ENCODE measurements at places on chromosomes 6 and 20.

DNA sequence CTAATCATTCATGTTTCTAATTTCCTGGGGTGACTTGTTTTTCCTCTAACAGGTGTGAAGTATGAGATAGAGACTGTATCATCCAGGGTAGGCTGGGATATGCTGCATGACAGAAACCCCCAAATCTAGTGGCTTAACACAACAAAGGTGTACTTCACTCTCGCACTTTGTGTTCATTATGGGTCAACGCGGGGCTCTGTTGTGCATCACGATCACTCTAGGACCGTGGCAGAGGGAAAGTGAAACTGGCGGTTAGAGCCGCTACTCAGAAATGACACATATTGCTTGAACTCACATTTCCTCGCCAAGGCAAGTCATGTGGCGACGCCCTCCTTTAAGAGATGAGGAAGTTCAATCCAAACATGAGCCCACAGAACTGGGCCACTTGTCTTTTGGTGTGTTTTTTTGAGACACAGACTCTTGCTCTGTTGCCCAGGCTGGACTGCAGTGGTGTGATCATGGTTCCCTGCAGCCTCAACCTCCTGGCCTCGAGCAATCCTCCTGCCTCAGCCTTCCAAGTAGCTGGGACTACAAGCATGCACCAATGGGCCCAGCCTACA is 41.3 kb downstream of the PCNA start:
- DNase-seq, result peak; percentile 70

DNA sequence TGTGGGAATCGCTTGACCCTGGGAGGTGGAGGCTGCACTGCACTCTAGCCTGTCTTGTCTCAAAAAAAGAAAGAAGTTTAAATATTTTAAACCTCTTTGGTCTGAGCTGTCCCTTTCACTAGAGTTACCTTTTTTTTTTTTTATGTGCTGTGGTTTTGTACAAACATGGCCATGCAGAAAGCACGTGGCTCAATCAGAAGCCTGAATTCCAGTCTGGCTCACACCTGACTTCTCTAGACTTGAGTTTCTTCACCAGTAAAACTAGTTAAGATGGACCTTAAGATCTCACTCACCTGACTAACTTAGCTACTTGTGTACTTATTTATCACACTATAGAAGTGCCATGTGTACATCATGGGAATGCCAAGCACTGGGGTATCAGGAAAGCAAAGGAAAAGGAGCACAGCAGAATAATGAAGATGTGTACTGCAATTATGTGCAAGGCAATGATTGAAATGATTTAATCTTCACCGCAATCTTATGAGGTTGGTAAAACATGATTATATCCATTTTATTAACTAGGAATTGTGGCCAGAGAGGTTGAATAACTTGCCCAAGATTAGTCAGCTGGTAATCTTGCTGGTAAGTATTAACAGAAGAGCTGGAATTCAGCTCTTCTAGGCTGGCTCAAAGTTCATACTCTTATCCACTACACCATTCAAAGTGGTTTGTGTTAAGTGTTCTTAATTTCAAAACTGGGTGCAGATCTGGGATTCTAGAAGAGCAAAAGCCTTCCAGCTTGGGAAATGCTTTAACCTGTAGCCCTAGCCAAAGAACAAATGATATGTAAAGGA is 10.7 kb downstream of the HMGN3 start:
- no peak for DNase-seq

DNA sequence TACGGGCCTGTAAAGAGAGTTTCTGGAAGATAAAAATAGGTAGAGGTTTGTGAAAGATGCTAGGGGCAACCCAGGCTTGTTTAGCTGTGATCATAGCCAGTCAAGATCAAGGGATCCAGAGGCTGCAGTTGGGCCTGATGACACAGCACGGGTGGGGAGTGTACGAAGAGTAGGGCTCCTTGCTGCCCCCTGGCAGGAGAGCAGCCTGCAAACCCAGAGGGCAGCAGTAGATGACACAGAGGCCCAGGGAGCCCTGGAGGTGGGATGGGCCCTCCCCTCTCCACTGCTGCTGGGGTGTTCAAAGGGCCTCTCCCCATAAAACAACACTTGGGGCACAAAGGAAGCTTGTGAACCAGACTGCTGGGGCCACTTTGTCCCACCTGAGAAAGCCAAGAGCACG is 47.2 kb downstream of the VEGFA start:
- no peak for DNase-seq

GRCh38 chr6:75098709-75099108 is 107.1 kb downstream of the COL12A1 start:
- no peak for DNase-seq

DNA sequence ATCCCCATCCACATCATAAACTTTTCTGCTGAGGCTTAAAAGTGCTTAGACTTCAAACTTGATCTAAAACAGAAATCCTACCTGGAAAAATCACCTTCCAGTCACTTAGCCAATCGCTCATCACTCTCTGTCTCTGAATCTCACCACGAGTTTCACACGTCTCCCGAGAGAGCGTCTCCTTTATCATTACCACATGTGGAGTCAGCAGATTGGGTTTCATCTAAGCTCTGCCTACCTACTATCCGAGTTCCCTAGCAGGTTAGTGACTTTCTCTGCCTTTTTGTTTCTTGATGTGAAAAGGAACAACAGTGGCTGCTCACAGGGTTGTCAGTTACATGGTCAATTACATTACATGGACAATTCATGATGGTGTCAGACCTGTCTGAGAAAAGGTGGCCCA is 286.2 kb downstream of the ESR1 start:
- DNase-seq, result no peak

GRCh38 chr20:25319241-25320034 is 71.2 kb downstream of the ABHD12 start:
- DNase-seq, result no peak

- no peak for DNase-seq
Observed at GRCh38 chr20:57403216-57403615, 12.0 kb downstream of the RBM38 start.

GRCh38 chr6:156869980-156870398 is 92.8 kb downstream of the ARID1B start:
- DNase-seq, result no peak

DNA sequence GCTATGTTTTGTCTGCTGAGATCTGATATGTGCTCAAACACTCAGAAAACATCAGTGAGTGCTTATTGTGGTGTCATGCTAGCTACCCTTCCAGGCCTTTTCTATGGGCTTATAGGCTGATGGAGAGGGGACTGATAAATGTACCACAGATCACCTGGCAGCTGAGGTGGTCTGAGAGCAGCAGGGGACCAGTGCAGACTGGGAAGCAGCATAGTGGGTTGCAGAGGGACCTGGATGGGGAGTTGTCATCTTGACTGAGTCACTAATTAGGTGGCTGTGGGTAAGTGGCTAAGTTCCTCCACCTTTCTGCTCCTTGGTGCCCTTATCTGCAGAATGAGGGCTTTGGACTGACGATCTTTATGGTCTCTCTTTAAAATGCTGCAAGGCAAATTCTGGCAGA is 2.8 kb downstream of the TMEM200A start:
- no peak for DNase-seq

GRCh38 chr6:52537001-52537753 is 39.7 kb downstream of the TRAM2 start:
- no peak for DNase-seq

DNA sequence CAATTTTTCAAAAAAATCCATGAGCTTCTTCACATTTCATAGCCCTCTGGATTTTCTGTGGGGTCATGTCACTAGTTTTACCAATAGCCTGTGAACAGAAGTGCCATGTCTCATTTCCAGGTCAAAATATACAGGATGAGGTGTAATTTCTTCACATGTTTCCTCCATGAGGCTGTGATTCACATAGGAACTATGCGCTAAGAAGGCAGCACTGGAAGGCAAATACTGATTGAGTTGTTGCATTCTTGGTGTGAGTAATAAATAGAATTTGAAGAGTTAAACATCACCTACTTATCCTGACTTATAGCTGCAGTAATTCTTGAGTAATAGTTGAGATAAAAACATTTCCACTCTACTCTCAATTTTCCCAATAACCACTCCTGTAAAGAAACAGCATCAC is 442.3 kb downstream of the HAO1 start:
- no peak for DNase-seq

DNA sequence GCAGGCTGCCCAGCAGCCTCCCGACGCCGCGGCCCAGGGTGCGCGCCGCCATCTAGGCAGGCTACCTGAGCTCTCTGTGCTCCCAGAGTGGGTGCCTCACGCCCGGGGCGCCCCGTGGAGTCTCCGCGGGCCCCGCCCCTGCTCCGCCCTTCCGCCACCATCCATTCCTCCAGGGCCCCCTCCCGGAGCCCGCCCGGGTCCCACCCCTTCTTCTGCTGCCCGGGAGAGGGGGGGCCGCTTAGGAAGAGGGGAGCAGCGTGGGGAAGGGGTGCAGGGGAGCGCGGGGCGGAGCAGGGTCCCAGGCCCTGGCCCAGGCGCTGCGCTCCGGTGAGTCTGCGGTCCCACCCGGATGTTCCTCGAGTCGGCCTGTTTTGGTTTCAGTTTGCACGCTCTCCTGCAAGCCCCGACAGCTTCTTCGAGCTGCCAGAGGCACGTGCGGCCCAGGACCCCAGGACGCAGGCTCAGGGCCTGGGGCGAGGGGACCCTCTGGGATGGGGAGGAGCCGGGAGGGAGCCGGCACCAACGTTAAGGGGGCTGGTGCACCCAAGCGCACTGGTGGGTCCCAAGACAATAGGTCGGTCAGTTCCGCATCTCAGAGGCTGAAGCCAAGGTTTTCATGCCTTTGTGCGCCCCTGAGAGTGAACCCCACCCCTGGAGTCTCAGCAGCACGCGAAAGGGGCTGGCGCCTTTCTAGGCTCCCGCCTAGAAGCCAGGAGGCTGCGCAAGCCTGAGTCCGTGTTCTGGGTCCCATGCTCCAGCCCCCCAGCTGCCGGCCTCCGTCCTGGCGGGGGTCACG is at the start of gene ACSS1:
ACSS1 (minus strand) TSS at position 89 of the 796 bp plus-strand sequence; CDS start at position 52, 37 bp downstream.
- DNase-seq, result peak; percentile 51

DNA sequence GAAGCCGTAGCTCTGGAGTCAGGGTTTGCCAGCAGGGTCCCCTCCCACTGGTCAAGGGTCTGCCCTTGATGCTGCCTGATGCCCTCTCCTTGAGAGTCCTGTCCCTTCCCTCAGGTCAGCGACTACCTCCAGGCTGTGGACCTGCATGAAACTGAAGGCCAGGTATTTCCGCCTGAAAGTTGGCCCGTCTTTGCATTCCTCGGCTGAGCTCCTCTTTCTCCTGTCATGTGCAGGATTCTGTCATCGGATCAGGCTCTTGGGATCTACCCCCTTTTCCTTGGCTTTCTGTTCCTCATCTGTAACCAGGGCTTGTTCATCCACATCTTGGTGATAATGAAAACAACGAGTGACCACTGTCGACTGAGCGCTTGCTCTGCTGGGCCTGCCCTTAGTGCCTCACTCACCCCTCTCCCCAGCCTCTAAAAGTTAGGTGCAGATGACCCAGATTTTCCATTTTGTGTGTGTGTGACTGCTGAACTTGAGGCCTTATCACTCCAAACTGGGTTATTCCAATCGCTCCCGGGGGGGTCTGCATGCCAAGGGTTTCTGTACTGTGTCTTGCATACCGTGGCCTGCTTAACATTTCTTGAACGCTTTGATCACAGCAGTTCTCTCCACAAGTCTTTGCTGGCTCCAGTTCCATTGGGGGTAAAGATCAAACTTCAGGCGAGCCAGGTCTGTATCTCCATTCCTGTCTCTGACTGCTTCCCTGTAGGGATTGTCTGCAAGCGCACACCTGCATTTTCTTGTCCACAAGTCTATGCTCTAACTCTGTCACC is 81.6 kb downstream of the DTD1 start:
- no peak for DNase-seq

- no peak for DNase-seq
Observed at GRCh38 chr6:36139431-36139830, 9.1 kb downstream of the MAPK13 start.

DNA sequence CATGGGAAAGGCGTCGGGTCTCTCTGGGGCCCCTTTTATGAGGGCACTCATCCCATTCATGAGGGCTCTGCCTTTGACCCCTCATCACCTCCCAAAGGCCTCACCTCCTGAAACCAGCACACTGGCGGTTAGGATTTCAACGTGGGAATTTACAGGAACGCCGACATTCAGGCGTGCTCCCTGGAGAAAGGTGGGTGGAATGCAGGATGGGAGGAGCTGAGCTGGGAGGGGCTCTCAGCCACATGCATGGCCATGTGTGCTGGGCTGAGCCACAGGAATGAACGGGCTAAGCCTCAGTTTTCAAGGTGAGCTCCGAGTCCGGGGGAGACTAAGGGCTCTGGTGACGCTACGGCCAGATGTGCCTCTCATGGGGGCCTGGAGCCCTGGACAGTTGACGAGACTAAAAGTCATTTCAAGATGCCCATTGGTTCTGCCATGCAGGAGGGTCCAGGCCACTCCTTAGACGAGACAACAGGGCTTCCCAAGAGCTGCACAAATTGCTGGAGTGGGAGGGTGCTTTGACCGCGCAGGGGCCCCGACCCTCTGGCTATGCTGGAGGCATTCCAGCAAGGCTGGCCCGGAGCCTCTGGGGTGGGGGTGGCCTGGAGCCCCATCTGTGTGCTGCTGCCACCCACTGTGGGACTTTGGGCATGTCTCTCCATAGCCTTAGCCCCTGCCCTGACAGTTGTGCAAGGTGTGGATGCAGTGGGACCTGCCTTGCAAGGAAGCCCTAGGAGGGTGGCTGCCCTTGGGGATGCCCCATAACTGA is 3.8 kb upstream of the ARFGAP1 start:
- DNase-seq, result no peak

- no peak for DNase-seq
Observed at GRCh38 chr6:32635526-32636123, 1.6 kb upstream of the HLA-DQA1 start.

DNA sequence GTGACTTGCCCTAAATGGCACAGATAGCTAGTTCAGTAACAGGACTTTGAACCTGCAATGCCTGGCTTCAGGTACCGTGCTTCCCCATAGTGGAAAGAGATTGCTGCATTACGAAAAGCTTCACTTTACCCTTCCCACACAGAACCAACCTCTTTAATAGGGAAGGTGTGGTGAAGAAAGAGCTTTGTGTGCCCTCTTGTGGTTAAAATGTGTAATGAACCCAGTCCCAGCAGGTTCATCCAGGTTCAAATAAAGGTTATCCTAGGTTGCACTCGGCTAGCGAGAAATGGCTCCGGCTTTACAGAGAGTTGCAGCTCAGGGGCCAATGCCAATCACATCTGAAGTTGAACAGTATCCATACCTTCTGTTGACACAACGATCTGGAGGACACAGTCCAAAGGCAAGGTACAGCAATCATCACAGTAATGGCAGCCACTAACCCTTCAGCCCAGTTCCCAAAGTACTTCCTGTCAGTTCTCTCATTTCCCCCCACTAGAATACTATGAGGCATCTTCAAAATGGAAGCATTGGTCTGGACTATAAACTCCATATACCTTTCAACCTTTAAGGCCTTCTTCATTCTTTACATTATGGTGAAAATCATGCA is 3.0 kb downstream of the DEFB115 start:
- no peak for DNase-seq

All from stimulated activated CD8-positive, alpha-beta memory T cell treated with anti-CD3 and anti-CD28 coated beads, Interleukin-15, amount 100 ng/mL, for 4 hours (primary cell).